ENCODE measurements at places on chromosomes 6 and 20.

- no peak overlapping the region for H3K27ac ChIP-seq
- H3K4me1 ChIP-seq: no peaks in the 10 kb centered on the region
- no peaks in the 10 kb centered on the region for H3K27me3 ChIP-seq
- H3K36me3 ChIP-seq: no peaks in the 10 kb centered on the region
- H3K4me3 ChIP-seq: no peak overlapping the region
These were observed 4.2 kb downstream of the GABRR2 start for GRCh38 chr6:89310929-89311328.

GRCh38 chr6:71114986-71115385, 158.1 kb upstream of the B3GAT2 start:
- no peak overlapping the region for H3K27ac ChIP-seq
- DNase-seq: no peak
- H3K27me3 ChIP-seq: no peaks in the 10 kb centered on the region
- H3K4me1 ChIP-seq: no peaks in the 10 kb centered on the region
- no peak overlapping the region for H3K4me3 ChIP-seq

GRCh38 chr6:32087574-32088486, 21.3 kb downstream of the TNXB start:
- peaks cover 2% of the 10 kb centered on the region for H3K4me1 ChIP-seq
- peak overlapping the region; percentile 12 for H3K27ac ChIP-seq
- no peaks in the 10 kb centered on the region for H3K36me3 ChIP-seq
- H3K27me3 ChIP-seq: no peaks in the 10 kb centered on the region
- peak; percentile 79 for DNase-seq

GRCh38 chr6:45591306-45591705, 213.6 kb upstream of the SUPT3H start:
- no peak overlapping the region for H3K4me3 ChIP-seq
- H3K36me3 ChIP-seq: no peaks in the 10 kb centered on the region
- no peaks in the 10 kb centered on the region for H3K4me1 ChIP-seq
- H3K27me3 ChIP-seq: no peaks in the 10 kb centered on the region

- H3K4me1 ChIP-seq: no peaks in the 10 kb centered on the region
- peaks cover 2% of the 10 kb centered on the region for H3K36me3 ChIP-seq
- H3K4me3 ChIP-seq: no peak overlapping the region
- no peak for DNase-seq
- H3K27ac ChIP-seq: no peak overlapping the region
These were observed 105.0 kb downstream of the HUS1B start for GRCh38 chr6:551829-552350.

GRCh38 chr6:92989656-92990055, 429.7 kb downstream of the EPHA7 start:
- no peaks in the 10 kb centered on the region for H3K36me3 ChIP-seq
- H3K4me1 ChIP-seq: no peaks in the 10 kb centered on the region
- no peak overlapping the region for H3K27ac ChIP-seq
- H3K27me3 ChIP-seq: no peaks in the 10 kb centered on the region

GRCh38 chr6:159395609-159396008, 226.4 kb downstream of the FNDC1 start:
- H3K27me3 ChIP-seq: no peaks in the 10 kb centered on the region
- no peak for DNase-seq
- no peaks in the 10 kb centered on the region for H3K4me1 ChIP-seq
- H3K27ac ChIP-seq: no peak overlapping the region
- no peak overlapping the region for H3K4me3 ChIP-seq

- DNase-seq: no peak
- no peaks in the 10 kb centered on the region for H3K27me3 ChIP-seq
- H3K4me1 ChIP-seq: no peaks in the 10 kb centered on the region
- no peaks in the 10 kb centered on the region for H3K36me3 ChIP-seq
- no peak overlapping the region for H3K27ac ChIP-seq
These were observed 114.6 kb upstream of the RIPOR2 start for GRCh38 chr6:25050356-25050755.

GRCh38 chr20:58470336-58471192, 44.6 kb downstream of the APCDD1L start:
- no peak for DNase-seq
- H3K36me3 ChIP-seq: no peaks in the 10 kb centered on the region
- H3K4me3 ChIP-seq: no peak overlapping the region
- no peaks in the 10 kb centered on the region for H3K4me1 ChIP-seq
- no peak overlapping the region for H3K27ac ChIP-seq
- peaks cover 3% of the 10 kb centered on the region for H3K27me3 ChIP-seq

DNA sequence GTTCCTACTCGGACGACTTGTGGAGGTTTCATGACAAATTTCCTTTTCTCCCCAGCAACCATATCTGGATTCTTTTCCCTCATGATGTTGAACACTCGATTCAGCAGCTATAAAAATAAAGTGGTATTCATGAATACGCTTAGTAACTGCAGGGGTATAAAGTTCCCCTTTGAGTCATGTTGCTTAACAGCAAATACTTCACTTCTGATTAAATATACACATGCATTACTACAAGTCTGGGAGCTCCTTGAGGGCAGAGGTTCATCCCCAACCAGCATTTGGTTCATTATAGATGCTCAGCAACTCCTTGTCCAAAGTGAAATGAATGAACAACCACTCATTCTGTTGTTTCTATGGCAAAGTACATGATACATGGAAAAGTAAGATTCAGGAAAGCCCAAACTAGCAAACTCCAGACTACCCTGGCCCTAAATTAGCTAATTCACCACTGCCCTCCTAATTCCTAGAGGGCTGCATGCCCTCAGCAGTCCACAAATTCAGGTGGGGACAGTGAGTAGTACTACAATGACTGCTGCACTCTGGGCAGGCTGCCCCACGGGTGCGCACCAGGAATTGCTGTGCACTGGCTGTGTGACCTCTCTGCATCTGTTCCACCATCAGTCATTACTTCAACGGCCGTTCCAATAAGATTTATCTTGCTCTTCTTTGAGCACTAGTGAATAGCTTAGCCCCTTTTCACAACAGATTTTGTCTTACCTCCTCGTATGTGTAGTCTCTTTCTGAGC, 15.2 kb downstream of the EIF2S2 start:
- no peak overlapping the region for H3K4me3 ChIP-seq
- peaks cover 28% of the 10 kb centered on the region for H3K36me3 ChIP-seq
- no peaks in the 10 kb centered on the region for H3K4me1 ChIP-seq
- DNase-seq: no peak

GRCh38 chr20:34022151-34022838, 28.6 kb downstream of the RALY start:
- DNase-seq: no peak
- peaks cover 42% of the 10 kb centered on the region for H3K4me1 ChIP-seq
- no peak overlapping the region for H3K27ac ChIP-seq
- no peak overlapping the region for H3K4me3 ChIP-seq
- no peaks in the 10 kb centered on the region for H3K27me3 ChIP-seq
- H3K36me3 ChIP-seq: no peaks in the 10 kb centered on the region

DNA sequence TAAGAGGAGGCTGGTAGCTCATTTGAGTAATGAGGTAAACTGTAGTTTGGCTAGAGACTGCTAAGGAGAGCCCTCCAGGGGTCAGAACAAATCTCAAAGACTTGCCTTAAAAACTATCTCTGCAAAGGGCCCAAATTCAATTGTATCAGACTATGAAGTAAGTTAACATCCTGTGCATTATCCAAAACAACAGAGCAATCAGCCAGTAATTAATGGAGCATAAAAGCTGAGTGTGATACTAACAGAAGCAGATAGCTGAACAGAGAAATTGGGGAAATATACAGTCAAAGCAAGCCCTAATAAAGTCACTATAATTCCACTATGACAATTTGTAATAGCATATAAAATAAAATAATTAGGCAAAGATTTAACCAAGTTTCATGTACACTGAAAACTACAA, 45.8 kb upstream of the TNFRSF21 start:
- H3K4me3 ChIP-seq: no peak overlapping the region
- H3K36me3 ChIP-seq: no peaks in the 10 kb centered on the region
- H3K27ac ChIP-seq: no peak overlapping the region
- DNase-seq: no peak
- no peaks in the 10 kb centered on the region for H3K4me1 ChIP-seq

- H3K36me3 ChIP-seq: peaks cover 60% of the 10 kb centered on the region
- no peak overlapping the region for H3K27ac ChIP-seq
- no peaks in the 10 kb centered on the region for H3K27me3 ChIP-seq
- H3K4me3 ChIP-seq: no peak overlapping the region
- DNase-seq: no peak
These were observed 28.7 kb downstream of the PXDC1 start for GRCh38 chr6:3722785-3723184.

DNA sequence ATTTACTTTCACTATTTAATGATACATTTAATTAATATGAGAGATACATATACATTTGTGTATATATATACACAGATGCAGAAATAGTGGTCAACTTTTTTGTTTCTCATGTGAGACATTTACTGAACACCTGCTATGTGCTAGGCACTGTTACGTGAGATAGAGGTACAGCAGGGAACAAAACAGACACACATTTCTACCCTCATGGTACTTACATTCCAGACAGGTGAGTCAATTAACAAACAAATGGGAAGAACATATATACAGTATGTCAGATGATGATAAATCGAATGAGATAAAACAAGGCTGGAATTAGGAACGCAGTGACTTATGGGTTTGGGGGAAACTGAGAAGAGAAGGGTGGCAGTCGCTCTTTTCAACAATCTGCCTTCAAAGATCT, 5.1 kb downstream of the TFB1M start:
- no peak overlapping the region for H3K27ac ChIP-seq
- no peaks in the 10 kb centered on the region for H3K27me3 ChIP-seq
- no peak overlapping the region for H3K4me3 ChIP-seq
- peaks cover 13% of the 10 kb centered on the region for H3K36me3 ChIP-seq
- DNase-seq: no peak

DNA sequence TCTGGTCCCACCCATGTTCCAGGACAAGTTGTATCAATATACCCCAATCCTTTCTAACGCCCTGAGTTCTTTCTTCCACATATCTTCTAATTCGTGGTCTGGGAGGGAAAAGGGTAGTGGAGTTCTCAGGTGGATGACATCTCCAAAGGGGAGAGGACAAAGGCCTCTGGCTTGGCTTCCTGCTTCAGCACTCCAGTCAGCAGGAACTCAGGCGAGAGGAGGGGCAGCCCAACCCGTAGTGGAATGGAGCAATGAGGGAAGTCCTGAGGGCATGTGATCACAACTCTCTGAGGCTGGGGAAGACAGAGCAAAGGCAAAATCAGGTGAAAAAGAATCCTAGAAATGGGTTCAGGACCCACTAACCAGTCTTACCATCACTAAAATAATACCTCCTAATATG, 9.6 kb upstream of the NRM start:
- H3K4me1 ChIP-seq: peaks cover 2% of the 10 kb centered on the region
- no peak overlapping the region for H3K4me3 ChIP-seq
- no peak for DNase-seq

DNA sequence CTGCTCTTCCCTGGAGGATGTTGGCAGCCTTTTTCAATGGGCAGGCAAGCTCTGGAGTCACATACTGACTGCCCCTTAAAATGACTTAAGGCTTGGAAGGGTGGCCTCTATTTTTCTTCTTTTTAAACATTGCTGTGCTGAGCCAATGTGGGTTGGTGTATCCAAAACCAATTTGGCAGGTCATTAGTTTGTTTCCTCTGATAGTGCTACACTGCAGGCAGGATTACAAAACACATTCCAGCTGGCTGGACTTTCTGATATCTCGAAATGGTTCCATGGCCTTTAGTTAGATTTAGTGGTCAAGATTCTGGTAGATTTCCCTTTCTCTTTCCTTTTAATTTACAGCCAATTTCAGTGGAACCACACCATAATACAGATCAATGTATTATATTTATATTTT, 28.1 kb upstream of the BMP2 start:
- peak overlapping the region; percentile 37 for H3K27ac ChIP-seq
- no peaks in the 10 kb centered on the region for H3K36me3 ChIP-seq
- H3K4me1 ChIP-seq: no peaks in the 10 kb centered on the region
- no peaks in the 10 kb centered on the region for H3K27me3 ChIP-seq
- DNase-seq: no peak

DNA sequence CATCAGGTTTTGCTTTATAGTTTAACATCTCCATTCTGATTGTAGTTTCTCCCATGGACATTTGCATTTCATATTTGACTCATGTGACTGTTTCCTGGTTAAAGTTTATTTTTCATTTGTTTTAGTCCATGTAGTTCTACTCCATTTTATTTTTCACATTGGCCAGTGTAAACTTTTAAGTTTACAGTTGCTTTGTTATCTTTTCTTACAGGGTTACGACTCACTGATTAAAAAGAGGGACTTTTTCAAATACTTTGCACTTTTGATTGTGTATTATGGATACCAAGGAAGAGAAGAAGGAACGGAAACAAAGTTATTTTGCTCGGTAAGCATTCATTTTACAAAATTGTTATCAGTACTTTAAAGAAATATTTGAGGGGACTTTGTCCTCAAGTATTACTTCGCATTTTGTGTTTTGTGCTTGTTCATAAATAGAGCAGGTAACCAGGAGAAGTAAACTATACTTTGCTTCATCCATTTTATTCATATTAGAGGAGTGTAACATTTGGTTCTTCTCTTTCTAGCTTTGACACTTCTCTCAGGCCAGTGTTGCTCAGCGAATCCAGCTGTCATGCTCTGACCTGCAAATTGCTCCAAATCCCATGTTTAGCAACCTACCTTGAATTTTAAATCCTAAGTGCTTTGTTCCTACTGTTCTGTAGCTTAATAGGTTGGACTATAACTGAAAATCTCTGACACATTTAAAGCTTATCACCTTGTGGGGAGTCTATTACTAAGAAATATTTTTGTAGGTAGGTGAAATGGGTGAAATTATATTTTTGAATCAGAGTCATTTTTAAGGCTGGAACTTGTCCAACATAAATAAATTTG, 24.5 kb downstream of the NCOA7 start:
- H3K4me3 ChIP-seq: peak overlapping the region; percentile 3

GRCh38 chr20:64038224-64038564, 2.2 kb downstream of the C20orf204 start:
- H3K4me3 ChIP-seq: no peak overlapping the region

- DNase-seq: no peak
- no peak overlapping the region for H3K27ac ChIP-seq
- H3K4me3 ChIP-seq: no peak overlapping the region
These were observed 139.4 kb upstream of the EYA4 start for GRCh38 chr6:133101790-133102189.

GRCh38 chr6:166029506-166029905, 138.1 kb downstream of the TBXT start:
- no peaks in the 10 kb centered on the region for H3K27me3 ChIP-seq
- no peak overlapping the region for H3K27ac ChIP-seq
- H3K36me3 ChIP-seq: no peaks in the 10 kb centered on the region
- H3K4me3 ChIP-seq: no peak overlapping the region

GRCh38 chr6:32868257-32868788, 14.3 kb downstream of the PSMB9 start:
- H3K4me3 ChIP-seq: no peak overlapping the region
- peak; percentile 85 for DNase-seq
- H3K27ac ChIP-seq: no peak overlapping the region
- H3K36me3 ChIP-seq: no peaks in the 10 kb centered on the region
- no peaks in the 10 kb centered on the region for H3K4me1 ChIP-seq
- no peaks in the 10 kb centered on the region for H3K27me3 ChIP-seq

GRCh38 chr6:157273756-157274470, 49.4 kb downstream of the TMEM242 start:
- H3K4me1 ChIP-seq: peaks cover 9% of the 10 kb centered on the region
- H3K4me3 ChIP-seq: peak overlapping the region; percentile 69
- no peak for DNase-seq
- H3K27ac ChIP-seq: peak overlapping the region; percentile 66
- no peaks in the 10 kb centered on the region for H3K36me3 ChIP-seq
- no peaks in the 10 kb centered on the region for H3K27me3 ChIP-seq

GRCh38 chr6:36777801-36778200, 61.4 kb downstream of the CPNE5 start:
- H3K4me3 ChIP-seq: no peak overlapping the region
- H3K27ac ChIP-seq: no peak overlapping the region
- no peaks in the 10 kb centered on the region for H3K27me3 ChIP-seq
- DNase-seq: no peak
- no peaks in the 10 kb centered on the region for H3K4me1 ChIP-seq
